GF-D8 (cell line): ENCODE measurements at places on chromosomes 12 and 14.

DNA sequence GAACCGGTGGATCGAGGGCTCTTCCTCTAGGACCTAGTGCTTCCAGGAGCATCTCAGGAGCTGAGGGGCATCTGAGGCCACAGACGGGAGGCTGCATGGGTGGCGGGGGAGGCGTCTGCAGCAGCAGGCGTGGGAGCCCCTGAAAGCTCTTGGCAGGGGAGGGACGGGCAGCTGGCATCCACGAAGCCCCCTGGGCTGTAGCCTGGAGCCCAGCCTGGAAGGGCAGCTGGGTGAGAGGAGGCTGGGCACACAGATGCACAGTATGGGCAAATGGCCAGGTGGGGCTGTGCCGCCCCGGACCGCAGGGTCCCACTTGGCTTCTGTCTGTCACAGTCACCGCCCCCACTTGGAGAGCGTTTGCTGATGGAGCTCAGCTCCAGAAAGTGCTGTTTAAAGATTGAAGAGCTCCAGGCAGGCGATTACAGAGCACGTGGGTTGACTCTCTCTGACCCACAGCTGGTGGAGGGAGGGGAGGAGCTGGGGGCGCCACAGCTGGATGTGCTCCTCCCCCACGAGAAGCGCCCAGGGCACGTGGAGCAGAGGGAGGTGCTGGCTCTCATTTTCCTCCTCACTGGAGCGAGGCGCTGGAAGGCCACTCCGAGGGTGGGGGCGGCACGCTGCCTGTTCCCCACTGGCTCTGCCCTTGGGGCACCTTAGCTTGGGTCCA, 155.0 kb upstream of the C14orf180 start:
- no peak for DNase-seq

GRCh38 chr12:95435355-95435754, 38.6 kb upstream of the METAP2 start:
- DNase-seq: no peak

- no peak for DNase-seq
These were observed 50.9 kb upstream of the GPR68 start for GRCh38 chr14:91295276-91295845.

- no peak for DNase-seq
These were observed 11.9 kb downstream of the VRTN start for GRCh38 chr14:74360163-74360562.

GRCh38 chr12:47781479-47782371, 8.7 kb downstream of the SLC48A1 start:
- no peak for DNase-seq

GRCh38 chr12:65961190-65962035, 137.1 kb downstream of the HMGA2 start:
- DNase-seq: no peak

- DNase-seq: no peak
These were observed 11.5 kb downstream of the RAD51B start for GRCh38 chr14:67831113-67831512.

DNA sequence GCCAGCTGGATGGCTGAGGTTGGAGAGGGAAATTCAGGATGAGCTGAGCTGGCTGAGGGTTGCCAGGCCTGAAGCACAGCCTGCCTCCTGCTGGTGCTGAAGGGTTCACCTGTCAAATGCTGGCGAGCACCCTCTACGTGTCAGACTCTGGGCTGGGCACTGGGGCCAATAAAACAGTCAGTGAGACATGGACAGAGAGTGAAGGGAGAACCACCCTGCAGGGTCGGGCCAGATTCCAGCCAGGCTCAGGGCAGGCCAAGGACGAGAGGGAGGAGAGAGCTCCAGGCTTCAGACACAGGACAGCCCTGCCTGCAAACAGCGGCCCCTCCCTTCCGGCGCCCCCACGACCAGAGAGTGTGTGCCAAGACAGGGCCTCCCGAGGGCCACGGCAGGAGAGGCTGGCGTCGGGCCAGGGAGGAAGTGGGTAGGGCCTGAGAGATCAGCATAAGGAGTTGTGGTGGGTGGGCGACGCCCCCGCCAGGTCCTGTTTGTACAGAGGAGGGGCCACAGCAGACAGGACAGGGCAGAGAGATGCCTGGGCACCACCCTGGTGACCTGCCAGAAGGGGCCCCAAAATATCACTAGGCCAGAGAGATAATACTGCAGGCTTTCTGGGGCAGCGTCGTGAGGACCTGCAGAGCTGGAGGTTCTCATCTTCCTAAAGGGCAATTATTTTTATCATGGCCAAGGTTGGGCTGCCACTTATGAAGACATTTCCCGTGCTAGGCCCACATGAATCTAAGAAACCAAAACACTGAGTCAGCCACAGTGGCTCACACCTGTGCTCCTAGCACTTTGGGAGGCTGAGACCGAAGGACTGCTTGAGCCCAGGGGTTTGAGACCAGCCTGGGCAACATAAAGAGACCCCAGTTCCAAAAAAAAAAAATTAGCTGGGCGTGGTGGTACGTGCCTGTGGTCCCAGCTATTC, 73.1 kb upstream of the GPR68 start:
- DNase-seq: peak; percentile 22

- no peak for DNase-seq
These were observed 7.4 kb downstream of the REM2 start for GRCh38 chr14:22890416-22890815.
